ENCODE measurements at places on chromosomes 7 and 10.

GRCh38 chr7:150626696-150627095 lies 5.5 kb downstream of the GIMAP6 start:
- no peak for DNase-seq

- DNase-seq, result no peak
Measured at GRCh38 chr10:47409171-47409865, 25.2 kb upstream of the ZNF488 start.

GRCh38 chr7:104653825-104654401 lies 325.5 kb downstream of the LHFPL3 start:
- DNase-seq, result no peak

- no peak for DNase-seq
Measured at GRCh38 chr10:57846307-57847065, 421.2 kb downstream of the IPMK start.

- no peak for DNase-seq
Measured at GRCh38 chr7:37391791-37392672, 56.6 kb downstream of the ELMO1 start.

GRCh38 chr7:18228686-18229085 lies 201.0 kb upstream of the PRPS1L1 start:
- no peak for DNase-seq

GRCh38 chr7:132162556-132163144 lies 413.6 kb downstream of the PLXNA4 start:
- DNase-seq, result no peak

DNA sequence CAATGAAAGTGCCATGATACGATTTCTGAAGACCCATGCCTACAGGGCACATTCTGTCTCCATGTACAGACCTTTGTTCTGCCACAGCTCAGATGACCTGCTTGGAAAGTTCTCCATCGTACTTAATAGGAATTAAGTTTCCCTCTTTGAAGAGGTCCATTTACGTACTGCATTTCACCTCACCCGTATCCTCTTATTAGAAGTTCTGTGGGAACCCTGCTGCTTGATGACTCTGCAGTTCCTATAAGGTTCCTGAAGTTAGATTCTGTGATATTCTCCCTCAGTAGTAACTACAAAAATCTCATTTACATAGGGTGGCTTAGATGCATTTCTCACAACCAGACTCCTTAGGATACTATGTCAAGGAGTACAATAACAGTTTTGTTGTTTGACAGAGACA lies 50.9 kb downstream of the MINDY3 start:
- no peak for DNase-seq

DNA sequence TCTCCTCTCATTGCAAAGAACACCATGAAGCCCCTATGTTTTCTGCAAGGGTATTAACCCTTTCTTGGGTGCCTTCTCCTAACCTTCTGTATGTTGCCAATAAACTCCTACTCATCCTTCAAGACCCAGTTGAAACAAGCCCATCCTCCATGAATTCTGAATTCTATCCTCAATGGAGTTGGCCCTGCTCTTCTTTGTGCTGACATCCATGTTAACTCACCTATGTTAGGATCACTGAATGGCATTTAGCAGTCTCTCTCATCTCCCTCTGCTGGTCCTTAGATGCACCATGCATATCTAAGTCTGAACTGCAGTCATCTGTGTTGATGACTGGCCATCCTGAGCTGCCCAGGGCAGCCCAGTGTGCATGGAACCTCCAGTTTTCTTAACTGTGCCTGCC lies 129.8 kb downstream of the BUB3 start:
- no peak for DNase-seq

DNA sequence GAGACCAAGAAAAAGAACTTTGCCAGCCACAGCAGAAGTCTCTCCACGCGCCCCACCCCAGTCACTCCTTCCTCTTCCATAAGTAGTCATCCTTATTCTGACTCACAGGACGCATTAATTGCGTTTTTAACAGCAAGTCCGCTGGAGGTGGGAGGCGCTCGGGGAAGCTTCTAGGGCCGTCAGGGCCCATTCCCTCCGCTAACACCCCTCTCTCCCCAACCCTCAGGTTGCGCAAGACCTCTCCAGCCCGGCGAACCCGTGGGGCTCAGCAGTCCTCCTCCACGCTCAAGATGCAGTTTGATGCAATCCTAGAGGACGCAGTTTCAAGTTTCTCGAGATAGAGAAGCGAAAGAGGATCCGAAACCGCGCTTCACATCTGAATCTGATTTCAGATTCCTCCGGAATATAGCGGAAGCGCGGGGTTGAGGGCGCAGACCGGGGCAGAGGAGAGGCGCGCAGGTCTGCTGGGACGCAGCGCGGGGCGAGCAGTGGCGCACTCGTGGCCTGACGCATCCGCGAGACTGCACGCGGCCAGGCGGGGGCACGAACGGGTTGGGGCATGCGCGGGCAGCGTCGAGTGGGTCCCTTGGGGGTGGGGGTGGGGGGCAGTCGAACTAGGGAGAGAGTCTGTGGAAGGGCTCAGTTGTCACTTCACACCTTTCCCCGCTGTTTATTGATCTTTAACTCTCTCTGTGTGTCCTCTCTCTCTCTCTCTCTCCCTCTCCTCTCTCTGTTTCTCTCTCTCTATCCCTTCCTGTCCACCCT lies 37.8 kb upstream of the PSAP start:
- DNase-seq, result peak; percentile 80

- no peak for DNase-seq
Measured at GRCh38 chr7:151382079-151382885, 27.6 kb downstream of the WDR86 start.

- DNase-seq, result no peak
Measured at GRCh38 chr7:20307901-20308300, 22.8 kb upstream of the ITGB8 start.

- no peak for DNase-seq
Measured at GRCh38 chr7:55457801-55458200, 92.7 kb downstream of the LANCL2 start.

DNA sequence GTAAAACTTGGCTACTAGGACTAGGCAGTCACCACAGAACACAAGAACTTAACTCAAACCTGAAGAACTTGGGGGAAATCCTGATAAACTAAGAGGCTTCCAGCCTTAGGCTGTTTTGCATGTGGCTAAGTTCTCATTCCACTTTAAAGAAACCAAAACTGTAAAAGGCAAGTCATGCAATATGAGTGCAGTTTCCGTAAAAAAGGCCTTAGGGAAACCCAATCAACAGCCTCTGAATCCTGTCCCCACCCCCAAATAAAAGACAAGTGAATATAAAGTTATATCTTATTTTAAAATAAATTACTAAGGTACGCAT lies 95.1 kb downstream of the USP6NL start:
- DNase-seq, result no peak
